ENCODE measurements at places on chromosomes 13 and 19.

DNA sequence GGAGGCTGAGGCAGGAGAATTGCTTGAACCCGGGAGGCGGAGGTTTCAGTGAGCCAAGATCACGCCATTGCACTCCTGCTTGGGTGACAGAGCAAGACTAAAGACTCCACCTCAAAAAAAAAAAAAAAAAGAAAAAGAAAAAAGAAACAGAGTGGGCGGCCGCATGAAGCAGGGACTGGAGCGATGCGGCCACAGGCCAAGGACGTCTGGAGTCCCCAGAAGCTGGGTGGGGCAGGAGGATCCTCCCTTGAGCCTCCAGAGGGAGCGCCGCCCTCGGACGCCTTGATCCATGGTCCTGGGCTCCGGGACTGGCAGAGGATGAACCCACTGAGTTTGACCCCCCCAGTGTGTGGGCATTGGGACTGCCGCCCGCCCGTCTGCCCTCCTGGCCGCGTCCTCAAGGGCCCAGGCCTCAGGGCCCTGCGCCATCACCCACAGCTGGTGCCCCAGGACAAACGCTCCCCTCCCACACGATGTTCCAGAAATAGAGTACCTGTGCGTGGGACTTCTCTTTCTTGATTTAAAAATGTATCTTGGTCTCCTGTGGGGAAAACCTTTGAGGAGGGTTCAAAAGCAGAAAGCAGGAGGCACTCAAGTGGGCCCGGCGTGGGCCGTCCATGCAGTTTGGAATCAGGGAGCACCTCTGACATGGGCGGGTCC lies 15.5 kb downstream of the BTBD2 start:
- no peak for DNase-seq

GRCh38 chr19:35901854-35902661 lies at the start of gene HCST:
TSS of gene HCST (plus strand) at chr19:35902529. CDS start at chr19:35902594, 65 bp downstream.
- peak; percentile 68 for DNase-seq

- DNase-seq = peak; percentile 24
Observed at GRCh38 chr13:24654741-24655140, 25.5 kb upstream of the ATP12A start.

- DNase-seq = no peak
Observed at GRCh38 chr19:11578258-11579142, 1.1 kb upstream of the ACP5 start.

- DNase-seq = no peak
Observed at GRCh38 chr13:79898202-79898826, 417.4 kb downstream of the NDFIP2 start.

- no peak for DNase-seq
Observed at GRCh38 chr19:10662384-10663251, 8.5 kb downstream of the ILF3 start.

Data from GM04504 (cell line).